ENCODE measurements at places on chromosomes 7 and 10.

DNA sequence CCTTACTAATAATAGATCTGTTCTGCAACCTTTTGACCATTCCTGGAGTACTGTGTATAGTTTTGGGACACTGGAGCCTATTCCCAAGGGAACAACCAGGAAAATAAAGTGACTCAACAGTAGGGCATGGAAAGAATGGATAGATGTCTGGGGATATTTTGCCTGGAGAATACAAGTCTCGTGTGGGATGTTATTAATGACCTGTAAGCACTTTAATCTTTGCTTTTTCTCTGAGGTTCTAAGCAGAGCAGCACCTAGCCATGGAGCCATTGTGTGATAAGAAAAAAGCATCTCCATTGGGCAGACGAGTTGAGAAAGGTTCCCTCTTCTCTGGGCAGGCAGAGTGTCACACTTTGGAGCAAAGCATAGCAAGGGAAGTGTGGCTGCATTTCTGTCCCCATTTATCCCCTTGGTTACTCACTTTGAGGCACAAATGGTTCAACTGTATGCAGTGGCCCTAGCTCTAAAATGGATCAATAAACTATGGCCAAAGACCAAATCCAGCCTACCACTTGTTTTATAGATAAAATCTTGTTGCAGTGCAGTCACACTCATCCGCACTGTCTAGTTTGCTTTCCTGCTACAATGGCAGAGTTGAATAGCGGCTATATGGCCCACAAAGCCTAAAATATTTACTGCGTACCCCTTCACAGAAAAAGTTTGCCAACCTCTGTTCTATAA is 21.0 kb upstream of the CCDC71L start:
- no peak for DNase-seq

DNA sequence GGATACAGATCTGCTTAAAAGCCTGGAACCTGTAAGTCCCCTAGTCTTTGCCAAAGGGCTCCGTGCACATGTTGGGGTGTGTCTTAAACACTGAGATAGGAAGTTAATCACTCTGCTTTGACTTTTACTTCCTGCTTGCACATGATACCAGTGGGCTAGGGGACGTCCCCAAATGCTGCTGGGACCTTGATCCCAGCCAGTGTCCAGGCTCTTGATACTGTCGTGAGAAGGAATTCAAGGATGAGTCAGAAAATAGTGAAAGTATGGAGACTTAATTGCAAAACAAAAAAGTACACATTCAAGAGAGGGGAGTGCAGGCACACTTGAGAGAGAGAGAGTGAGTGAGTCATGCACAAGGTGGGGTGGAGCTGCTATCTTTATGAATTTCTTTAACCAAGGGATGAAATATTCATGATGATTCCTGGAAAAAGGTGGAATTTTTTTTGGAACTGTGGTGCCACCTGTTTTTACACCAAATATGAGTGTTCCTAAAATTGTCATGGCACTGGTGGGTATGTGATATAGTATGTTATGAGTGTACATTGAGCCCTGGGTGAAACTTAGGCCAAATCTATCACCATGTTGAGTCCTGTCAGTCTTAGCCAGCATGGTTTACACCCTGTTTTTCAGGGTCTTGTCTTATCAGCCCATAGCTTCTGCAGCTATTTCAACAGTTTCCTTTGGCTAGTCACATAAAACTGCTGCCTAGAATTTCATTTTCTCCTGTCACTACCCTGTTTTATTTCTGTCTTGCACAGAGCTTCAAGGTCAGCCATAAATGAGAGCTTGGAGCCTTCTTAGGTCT is 88.3 kb upstream of the CYP26C1 start:
- no peak for DNase-seq

DNA sequence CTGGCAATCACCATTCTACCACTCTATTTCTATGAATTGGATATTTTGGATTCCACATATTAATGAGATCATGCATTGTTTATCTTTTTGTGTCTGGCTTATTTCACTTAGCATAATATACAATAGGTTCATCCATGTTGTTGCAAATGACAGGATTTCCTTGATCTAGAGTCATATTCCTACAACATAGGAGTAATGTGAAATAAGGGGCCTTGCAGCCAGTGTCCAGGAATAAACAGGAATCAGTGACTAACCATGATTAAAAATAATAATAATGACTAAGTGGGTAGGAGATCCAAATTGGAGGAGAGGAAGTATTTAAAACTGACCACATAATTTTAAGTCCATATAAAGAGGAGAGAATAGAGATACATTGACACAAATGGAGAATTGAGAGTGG is 49.9 kb downstream of the SCIN start:
- no peak for DNase-seq

DNA sequence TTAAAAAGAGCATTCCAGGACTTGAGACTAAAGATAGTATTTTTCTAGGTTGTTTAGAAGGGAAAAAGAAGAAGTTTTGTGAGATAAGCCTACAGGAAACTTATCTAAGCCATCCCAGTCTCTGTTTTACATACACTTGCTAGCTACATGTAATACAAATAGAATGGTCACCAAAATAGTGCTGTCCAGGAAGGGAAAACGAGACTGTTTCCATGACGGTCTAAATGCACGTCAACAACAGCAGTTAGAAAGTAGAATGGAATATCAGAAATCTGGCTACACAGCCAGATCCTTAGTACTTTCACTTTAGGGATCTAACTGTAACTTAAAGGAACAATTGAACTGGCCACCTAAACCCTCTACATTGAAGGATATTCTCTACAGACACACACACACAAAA is 117.6 kb downstream of the TSPAN12 start:
- DNase-seq, result no peak

DNA sequence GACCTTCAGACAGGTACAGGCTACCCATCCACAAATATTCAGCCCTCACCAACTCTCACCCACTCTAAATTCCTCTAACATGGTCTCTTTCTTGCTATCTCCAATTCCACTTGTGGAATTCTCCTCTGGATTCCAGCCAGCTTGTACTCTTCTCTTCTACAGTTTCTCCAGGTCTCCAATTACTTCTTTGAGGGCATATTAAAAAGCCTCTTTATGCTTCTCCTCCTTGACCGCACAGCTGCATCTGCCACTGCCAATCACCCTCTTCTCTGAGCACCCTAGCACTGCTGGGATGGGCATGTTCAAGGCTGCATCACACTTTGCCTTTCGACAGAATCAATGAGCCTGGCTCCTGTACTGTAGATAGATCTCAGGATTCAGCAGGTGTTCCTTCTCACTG is 101.5 kb upstream of the ANKRD1 start:
- no peak for DNase-seq

GRCh38 chr10:112775381-112775780 is 174.7 kb upstream of the TCF7L2 start:
- no peak for DNase-seq

Measured in T-helper 17 cell (primary cell).